DMS79 (cell line): ENCODE measurements at places on chromosomes 13 and 19.

GRCh38 chr13:74025369-74025768 lies 108.8 kb downstream of the KLF12 start:
- DNase-seq, result no peak

DNA sequence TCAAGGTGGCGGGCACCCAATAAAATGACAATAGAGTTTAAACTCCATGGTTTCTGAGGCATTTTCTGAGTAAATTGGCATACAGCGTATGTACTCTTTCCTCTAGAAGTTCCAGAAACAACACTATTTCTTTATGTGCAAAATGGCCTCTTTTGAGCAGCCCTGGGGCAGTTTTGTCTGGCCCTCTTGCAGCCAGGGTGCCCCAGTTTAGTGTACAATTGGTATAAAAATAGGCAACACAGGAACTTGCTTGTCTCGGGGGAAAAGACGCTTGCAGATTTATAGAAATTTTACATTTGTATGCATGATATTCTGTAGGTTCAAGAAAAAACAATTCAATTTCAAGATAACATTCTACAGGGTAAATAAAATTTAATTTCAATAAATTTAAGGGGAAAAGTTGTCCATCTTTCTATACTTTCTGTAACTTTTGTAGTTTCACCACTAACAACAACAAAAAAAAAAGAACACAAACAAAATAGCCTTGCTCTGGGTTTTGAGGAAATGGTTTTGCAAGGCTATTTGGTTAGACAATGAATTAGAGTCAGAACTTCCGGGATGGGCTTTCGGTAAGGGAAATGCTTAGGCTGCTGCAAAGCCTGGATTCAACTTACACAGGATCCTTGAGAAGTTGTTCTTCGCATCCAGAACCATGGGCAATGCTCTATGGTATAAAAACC lies 45.3 kb downstream of the LRCH1 start:
- no peak for DNase-seq

- DNase-seq, result no peak
Measured at GRCh38 chr19:737591-738093, 13.3 kb upstream of the MISP start.

- DNase-seq, result no peak
Measured at GRCh38 chr19:42473686-42474085, 30.9 kb upstream of the CXCL17 start.

GRCh38 chr13:31957772-31958171 lies 73.8 kb upstream of the FRY start:
- no peak for DNase-seq

GRCh38 chr19:39599116-39599515 lies 3.2 kb upstream of the LGALS13 start:
- no peak for DNase-seq

- DNase-seq, result no peak
Measured at GRCh38 chr13:79245937-79246577, 160.0 kb downstream of the RBM26 start.

DNA sequence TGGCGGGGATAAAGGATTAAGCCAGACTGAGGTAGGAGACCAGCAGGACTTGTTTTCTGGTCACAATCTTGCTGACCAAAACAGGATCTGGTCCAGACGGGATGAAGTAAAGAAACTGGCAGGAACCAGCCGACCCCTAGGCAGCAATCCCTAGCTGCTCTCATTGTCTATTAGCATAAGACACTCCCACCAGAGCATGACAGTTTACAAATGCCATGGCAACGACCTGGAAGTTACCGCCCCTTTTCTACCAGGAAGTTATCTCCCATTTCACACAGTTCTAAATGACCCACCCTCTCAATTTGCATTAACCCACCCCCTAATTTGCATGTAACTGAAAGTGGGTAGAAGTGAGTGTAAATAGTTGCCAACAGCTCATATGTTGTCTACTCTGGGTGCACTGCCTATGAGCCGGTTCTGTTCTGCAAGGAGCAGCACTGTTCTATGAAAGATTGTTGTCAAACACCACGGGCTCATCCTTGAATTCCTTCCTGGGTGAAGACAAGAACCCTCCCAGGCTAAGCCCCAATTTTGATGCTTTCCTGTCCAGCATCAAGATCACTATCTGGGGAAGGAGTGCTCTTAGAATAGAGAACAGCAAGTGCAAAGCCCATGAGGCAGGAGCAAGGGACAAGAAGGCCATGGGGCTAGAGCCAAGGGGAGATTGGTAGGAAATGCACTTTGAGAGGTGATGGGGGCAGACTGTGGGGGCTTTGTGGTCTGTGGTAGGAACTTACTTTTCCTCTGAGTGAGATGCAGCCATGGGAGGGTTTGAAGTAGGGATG lies 13.9 kb upstream of the FBXO27 start:
- DNase-seq, result no peak

DNA sequence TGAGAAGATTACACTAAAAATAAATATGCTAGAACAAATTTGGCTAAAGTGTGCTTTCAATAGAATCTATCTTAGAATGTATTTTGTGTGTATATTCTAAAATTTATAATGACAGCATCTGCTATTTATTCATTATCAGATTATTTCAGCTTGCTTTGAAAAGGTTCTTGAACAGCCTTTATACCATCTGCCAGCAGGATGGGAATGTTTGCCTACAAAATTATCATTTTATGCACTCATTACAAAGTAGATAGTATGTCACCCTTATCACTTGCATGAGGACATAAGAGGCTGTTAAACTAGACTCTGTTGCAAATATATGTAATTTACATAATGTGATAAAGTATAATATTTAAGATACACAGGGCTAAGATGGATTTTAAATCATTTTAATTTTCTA lies 1286.9 kb upstream of the PCDH20 start:
- no peak for DNase-seq

GRCh38 chr19:7272856-7273578 lies 21.2 kb downstream of the INSR start:
- peak; percentile 66 for DNase-seq

GRCh38 chr13:32976056-32976805 lies 40.0 kb upstream of the KL start:
- peak; percentile 12 for DNase-seq

GRCh38 chr19:996051-996838 lies 4.0 kb upstream of the GRIN3B start:
- DNase-seq, result peak; percentile 31

DNA sequence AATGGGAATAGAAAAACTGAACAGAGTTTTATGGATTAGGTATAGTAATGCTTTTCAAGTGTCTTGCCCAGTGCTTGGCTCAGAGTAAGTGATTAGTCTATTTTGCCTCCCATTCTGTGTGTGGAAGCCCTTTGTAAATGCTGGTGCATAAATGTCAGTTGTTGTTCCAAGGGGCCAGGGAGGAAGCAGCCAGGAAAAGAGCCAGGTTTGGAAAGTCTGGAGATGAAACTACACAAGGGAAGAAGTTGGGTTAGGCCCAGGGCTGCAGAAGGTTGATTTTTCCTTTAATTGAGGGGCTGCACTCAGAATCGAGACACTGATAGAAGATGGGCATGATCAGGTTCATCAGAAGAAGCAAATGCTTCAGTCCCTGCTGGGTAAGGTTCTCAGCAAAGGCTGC lies 484.0 kb downstream of the OLFM4 start:
- no peak for DNase-seq

DNA sequence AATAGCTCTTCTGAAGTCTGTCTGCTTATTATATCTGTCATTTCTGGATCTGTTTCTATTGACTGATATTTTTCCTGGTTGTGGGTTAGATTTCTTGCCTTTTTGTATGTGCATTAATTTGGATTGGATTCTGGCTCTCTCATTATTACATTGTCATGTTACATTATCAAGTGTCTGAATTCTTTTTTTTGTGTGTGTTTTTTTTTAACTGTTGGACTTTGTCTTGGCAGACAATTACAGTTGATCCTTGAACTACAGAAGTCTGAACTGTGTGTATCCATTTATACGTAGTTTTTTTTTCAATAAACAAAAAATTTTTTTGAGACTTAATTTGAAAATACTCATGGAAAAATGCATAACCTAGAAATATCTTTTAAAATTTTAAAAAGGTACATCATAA lies 22.5 kb downstream of the RFC3 start:
- DNase-seq, result no peak

DNA sequence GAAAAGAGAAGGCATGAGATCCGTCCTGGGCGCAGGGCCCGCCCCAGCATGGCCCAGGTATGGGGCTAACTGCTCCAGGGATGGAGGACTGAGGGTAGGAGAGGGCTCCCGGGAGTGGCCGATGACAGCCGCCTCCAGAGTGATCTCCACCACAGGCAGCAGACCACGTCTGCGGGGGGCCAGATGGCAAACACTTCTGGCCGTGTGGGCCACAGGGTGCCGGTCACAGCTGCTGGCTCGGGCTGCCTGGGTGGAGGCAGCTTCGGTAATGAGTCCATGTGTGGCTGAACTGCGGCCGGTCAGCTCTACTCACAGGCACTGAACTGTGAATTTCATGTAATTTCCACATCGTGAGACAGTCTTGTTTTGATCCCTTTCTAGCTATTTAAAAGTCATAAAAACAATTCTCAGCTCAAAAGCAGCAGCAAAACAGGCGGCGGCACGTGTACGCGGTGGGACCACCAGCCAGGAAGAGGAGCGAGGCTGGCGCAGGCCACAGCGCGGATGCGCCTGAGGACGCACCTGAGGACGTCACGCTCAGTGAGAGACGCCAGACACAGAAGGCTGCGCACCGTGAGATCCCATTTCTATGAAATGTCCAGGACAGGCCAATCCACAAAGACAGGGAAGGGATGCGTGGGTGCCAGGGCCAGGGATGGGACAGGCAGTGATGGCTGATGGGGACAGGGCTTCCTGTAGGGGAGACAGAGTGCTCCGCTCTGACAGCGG lies 4.0 kb downstream of the LSM7 start:
- peak; percentile 28 for DNase-seq

- no peak for DNase-seq
Measured at GRCh38 chr13:78129823-78130222, 211.2 kb upstream of the EDNRB start.

DNA sequence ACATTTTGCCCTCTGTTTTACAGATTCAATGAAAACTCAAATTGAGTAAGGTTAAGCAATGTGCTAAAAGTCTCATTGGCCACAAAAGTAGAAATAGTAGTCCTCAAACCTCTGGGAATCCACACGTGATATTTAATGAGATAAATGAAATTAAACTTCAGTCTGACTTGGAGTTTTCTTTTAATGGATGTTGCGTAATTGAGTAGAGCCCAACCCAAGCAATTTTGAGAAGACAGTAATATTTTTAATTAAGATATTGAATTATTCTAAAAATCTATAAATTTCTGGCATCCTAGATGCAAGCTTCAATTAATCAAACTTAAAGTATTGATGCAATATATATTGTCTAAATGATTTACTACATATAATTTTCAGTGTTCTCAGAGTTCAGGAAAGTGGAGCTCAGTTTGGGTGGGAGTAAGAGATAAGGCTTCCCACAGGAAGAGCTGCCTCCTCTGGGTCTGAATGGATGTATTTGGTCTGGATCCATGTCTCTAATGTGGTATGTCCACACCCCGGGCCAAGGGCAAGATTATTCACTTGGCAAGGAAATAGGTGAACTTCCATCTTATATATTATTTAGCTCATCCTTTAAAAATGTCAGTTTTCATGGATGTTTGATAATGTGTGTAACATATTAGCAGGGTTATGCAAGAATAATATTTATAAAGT lies 6.9 kb downstream of the MBNL2 start:
- no peak for DNase-seq
